ENCODE measurements at places on chromosomes 5 and 9.
A peak's percentile ranks its signal among the peaks of the same experiment; 100 is the strongest.

DNA sequence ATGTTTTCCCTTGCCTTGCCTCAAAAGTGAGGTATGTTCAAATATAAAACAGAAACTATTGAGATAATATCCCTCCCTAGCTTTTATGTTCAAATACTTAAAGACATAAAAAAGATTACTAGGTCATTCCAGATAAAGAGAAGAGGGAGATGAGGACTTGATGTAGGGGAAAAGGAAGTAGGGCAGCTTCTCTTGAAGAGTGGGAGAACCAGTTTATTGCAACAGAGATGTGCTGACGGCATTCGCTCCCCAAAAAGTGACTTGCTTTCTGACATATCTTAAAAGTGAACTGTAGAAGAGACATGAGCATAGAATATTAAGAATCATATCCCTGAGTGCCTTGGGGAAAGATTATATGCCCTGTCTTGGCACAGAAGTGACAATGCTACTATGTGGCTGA, 330.2 kb upstream of the NREP start:
- DNase-seq: no peak

DNA sequence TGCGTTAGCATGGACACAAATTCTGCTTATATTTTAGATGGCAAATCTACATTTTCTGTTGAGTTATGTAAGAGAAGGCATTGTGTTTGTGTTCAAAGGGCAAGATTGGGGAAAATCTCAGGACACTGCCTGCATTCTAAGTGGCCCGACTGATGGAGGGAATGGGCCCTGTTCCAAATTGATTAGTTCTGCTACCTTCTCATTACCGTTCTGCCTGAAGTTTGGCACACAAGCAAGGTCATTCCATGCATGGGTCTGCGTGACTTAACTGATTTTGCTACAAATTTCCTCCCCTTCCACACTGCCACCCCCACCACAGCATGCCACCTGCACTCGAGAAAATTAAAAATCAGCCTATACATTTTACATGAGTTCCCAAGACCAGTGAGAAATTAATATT, 409.9 kb downstream of the BRINP1 start:
- no peak for DNase-seq

GRCh38 chr5:22242532-22242931, 610.6 kb downstream of the CDH12 start:
- DNase-seq: no peak

DNA sequence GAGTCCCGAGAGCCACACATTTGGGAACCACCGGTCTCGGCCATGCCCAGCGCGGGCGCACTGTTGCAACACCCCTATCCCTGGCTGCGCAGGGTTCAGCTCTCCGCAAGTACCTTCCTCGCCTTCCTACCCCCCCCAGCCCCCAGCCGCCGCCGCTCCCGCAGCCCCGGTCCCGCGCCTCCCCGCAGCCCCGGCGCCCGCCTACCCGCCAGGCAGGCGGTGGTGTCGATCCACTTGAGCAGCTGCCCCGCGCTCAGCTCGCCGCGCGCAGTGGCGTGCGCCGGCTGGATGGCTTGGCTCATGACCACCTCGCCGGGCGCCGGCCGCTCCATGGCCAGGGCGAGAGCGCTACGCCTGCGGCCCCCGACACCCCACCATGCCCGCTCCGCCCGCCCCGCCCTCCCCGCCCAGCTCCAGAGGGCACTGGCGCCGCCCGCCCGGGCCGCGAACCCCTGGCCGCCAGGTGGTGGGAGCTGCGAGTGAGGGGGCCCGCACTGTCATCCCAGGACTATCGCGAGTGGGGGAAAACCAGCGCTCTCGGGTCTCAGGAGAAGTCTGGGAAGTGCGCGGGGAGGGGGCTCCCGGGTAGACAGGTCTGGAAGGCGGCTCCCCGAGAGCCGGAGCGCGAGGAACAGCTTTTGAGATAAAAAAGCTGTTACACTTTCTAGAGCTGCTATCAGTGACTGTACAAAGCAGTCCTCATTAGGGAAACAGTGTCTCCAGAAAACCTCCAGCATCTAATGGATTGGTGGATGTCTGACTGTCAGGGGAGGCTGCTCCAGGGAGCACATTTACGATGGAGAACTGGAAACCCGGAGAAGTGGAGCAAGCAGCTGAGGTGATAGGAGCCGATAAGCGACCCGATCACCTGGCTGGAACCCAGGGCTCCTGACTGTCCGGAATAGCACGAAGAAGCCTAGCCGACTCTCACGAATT, at the start of gene ACOT12:
Gene ACOT12, minus strand, starts transcription at position 352 of the 936 bp plus-strand sequence. Its CDS starts 20 bp downstream, at position 332.
- DNase-seq: no peak

GRCh38 chr9:37471942-37472684, 6.9 kb upstream of the ZBTB5 start:
- DNase-seq: no peak

DNA sequence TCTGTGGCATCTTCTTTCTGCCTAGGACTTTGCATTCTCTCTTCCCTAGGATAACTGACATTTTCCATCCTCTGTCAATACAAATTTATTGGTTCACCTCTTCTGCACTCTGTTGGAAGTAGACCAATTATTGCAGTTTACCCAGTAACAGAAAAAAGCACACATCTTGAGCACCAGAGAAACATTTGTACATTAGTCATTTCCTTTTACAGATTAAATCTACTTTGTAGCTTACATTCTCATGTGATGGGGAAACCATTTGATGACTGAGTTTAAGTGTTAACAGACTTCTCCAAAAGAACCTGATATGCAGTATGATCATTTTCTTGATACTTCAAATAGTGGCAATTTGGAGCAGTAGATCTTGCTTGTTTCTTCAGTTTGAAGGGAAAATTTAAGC, 1098.8 kb downstream of the DTWD2 start:
- no peak for DNase-seq

DNA sequence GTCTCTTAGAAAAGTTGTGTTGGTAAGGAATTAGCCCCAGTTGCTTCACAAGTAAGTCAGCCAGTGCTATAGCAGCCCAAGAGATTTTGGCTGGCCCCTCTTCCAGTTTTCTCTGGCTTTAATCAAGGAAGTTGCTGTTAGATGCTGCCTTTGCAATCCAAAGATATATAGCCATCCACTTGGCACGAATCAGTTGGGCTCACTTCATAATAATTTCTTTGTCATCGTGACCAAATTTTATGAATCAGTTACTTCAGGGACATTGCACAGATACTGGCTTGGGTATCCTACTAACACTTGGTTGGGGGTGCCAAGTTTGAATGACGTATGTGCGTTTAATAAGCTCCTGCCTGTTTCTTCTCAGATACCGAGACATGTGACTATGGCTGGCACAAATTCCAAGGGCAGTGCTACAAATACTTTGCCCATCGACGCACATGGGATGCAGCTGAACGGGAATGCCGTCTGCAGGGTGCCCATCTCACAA, 81.5 kb downstream of the VCAN start:
- DNase-seq: no peak

GRCh38 chr9:76571743-76572146, 112.8 kb downstream of the GCNT1 start:
- DNase-seq: no peak

- DNase-seq: no peak
Measured at GRCh38 chr5:15023266-15023665, 151.7 kb upstream of the ANKH start.

- no peak for DNase-seq
Measured at GRCh38 chr9:98549401-98549800, 159.3 kb downstream of the GABBR2 start.

GRCh38 chr5:35012796-35013195, 35.0 kb downstream of the AGXT2 start:
- no peak for DNase-seq

DNA sequence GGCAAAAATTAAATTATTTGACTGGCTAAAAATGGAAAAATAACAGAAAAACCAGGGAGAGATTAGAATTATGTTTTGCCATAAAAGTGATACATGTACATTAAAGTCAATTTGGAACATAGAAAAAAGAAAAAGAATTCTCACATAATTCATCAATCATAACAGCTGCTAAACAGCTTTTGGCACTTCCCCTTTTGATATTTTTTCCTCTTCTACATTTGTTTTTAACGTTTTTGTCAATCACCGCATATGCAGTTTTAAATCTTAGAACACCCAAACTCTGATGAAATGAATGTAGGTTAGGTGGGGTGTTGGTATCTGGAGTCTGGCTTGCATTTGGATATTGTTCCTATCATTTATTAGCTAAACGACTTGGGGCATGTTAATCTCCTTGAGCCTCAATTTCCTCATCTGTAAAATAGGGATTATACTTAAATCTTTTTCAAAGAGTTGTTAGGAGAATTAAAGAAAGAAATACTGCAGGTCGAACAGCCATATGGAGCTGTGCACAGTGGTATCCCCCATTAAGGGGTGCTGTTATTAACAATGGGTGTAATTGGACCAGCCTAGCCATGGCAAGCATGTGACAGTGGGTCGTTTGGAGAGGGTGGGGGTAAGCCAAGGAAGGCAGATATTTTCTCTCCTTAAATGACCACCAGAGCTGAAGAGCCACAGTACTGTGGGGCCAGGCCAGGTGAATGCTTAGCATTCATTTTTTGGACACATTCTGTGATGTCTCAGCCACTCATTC, 22.6 kb downstream of the NPR3 start:
- no peak for DNase-seq

DNA sequence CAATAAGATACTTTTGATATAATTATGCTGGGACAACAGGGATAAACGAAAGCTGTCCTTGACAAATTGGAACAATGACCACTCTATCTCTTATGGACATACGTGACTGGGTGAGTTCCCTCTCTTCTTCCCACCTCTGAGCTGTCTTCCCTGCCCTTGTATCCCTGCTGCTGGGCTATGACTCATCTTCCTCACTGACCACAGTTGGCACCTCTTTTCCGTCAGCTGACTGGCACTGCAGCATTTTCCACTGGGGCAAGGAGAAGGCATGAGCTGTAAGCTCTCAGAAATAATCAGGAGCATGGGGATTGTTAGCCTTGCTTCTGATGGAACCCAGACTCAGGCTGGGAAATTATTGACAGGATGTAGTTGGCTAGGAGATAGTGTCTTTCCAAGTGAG, 48.7 kb downstream of the PCSK1 start:
- DNase-seq: no peak

GRCh38 chr5:54440456-54440893, 15.0 kb upstream of the HSPB3 start:
- no peak for DNase-seq

- no peak for DNase-seq
Measured at GRCh38 chr5:151092762-151093161, 11.9 kb upstream of the TNIP1 start.

DNA sequence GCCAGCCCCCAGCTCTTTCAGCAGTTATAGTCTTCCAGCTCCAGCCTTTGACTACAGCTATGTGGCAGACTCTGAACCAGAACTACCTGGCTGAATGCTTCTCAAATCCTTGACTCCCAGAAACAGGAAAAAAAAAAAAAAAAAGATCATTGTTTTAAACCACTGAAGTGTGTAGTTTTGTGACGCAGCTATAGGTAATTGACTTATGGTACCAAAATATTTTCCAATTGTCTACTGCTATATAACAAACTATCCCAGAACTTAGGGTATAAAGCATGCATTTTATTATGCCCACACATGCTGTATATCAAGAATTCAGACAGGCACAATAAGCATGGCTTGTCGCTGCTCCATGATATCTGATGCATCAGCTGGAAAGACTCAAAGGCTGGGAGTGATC, 127.1 kb upstream of the POC5 start:
- DNase-seq: no peak

DNA sequence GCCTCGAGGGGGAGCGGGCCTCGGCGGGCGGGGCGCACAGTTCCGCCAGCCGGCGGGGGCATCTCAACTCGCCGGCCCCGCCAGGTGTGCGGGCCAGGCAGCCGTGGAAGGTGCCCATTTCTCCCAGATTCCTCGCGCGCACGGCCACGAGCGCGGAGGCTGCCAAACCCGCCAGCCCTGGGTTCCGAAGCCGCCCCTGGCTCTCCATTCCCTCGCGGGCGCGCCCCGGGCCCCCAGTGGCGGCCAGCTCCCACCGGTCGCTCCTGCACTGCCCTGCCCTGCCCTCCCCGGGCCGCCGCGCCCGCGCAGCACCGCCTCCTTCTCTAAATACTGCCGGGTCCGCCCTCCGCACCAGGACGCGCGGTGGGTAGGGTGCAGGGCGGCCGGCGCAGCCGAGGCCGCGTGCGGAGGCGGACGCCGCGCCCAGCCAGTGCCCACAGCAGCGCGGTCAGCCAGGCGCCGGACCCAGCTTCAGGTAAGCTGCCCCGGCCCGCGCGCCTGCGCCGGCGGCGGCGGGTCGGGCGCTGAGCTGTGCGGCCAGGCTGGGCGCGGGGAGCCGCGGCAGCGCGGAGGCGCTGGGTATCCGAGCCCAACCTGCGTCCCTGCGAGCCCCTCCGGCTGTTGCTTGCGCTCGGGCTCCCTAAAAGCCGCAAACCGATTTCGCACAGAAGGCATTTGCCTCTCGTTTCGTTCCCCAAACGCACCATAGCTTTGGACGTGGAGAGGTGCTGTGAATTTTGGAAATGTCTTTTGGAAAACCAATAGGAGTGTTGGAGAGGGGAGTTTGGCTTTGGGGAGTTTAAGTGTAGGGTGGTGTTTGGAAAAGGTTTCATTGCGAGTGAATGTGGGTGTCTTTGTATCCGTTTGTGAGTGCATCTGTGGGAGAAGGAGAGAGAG, at the start of gene TMEM171:
Gene TMEM171, plus strand, starts transcription at position 354 of the 897 bp plus-strand sequence. CDS start 2,799 bp downstream, outside the sequence.
- peak; percentile 7 for DNase-seq

DNA sequence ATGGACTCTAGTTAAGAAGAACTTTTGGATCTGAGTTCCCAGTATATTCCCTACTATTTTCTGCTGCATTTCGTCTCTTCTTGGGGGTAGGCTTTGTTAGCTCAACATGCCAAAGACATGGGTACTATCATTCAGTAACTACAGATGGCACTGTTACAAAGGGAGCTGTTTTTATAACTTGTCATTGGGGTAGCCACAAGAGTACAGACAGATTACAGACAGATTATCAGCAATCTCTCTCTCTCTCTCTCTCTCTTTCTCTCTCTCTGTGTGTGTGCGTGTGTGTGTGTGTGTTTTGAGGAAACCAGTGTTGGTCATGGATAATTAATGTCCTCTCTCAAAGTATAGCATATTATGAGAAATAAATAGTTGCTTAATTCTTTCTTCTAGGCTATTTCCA, 116.1 kb downstream of the WDR70 start:
- no peak for DNase-seq

- DNase-seq: no peak
Measured at GRCh38 chr5:78726003-78726402, 77.4 kb upstream of the LHFPL2 start.

DNA sequence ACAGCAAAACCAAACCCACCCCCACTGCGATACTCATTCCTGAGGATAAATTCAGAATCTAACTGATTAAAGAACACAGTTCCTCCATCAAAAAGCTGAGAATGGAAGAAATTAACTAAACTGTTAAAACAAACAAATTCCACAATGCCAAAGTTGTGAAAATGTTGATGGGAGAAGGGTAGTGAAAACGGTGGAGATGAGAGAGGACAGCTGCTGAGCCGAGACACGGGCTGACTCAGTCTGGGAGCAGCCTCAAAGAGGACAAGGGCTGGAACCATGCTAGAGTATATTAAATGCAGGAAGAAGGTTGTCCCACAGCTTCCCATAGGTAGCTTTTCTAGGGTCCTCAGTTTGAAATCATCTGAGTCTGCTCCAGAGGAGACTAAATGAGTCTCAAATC, 14.3 kb downstream of the ADAMTS12 start:
- no peak for DNase-seq
